Stimulated activated CD4-positive, alpha-beta T cell treated with anti-CD3 and anti-CD28 coated beads, Interleukin-2, amount 100 ng/mL, for 24 hours (primary cell): ENCODE measurements at places on chromosomes 16 and 17.

- no peak for DNase-seq
Measured at GRCh38 chr17:5344914-5345313, 62.8 kb downstream of the RABEP1 start.

DNA sequence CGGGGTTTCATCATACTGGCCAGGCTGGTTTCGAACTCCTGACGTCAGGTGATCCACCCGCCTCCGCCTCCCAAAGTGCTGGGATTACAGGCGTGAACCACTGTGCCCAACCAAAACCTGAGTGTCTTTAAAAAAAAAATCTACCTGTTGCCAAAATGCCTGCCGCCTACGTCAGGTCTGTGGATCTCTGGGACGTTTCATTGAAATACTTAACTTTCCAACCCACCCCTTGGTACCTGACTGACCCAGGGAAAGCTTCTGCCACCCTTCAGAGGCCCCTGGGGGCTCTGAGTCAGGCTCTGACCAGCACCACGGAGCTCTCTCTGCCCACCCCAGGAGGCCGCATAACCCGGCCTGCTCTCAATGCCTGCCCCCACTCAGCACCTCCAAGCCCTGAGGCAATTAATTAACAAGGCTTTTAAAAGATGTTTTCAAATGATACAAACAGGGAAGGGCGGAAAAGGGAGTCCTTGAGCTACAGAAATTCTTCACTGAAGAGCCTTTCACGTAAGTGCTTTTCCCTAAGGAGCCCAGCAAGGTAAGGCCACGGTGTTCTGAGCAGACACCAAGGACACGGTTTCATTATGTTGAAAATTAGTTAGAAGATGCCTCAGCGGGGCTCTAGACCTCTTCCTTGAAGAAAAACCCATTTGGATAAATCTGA, 29.3 kb upstream of the GSG1L start:
- DNase-seq, result no peak

GRCh38 chr16:53893731-53894435, 189.9 kb downstream of the FTO start:
- DNase-seq, result no peak

- DNase-seq, result no peak
Measured at GRCh38 chr16:353404-354290, 1.1 kb upstream of the AXIN1 start.

DNA sequence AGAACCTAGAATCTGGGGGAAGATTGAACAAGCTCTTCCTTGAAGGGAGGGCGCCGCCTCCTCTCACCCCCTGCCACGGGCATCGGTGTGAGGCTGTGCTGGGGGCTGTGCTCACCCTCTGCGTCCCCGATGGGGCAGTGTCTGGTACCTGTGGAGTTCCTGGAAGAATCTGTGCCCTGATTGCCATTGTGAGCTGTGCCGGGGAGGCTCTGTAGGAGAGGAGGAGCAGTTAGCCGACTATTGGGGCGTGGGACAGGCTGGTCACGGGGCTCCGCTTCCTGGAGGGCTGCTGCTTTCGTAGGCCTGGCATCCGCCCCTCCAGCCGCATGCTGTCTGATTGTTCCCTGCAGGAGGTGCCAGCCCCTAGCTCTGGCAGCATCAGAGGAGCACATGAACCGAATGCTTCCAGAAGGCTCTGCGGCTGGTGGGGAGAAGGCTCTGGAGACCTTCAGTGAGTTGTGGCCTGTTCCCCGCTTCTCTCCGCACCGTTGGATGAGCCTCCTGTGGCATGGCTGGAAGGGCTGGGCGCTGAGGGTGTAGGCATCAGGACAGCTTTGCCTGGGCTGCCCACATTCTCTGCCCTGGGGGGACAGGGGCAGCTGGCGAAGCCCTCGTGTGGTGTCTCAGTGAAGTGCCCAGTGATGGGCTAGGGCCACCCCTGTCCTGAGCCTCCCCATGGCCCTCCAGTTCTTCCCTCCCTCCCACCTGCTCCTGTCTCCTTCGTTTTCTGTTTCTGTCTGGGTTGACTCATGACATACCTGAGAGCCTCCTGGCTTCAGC, 86.9 kb downstream of the SEC14L1 start:
- DNase-seq, result no peak

GRCh38 chr17:74452033-74452840, 14.2 kb upstream of the CD300A start:
- no peak for DNase-seq

- no peak for DNase-seq
Measured at GRCh38 chr16:46886764-46887523, 2.8 kb downstream of the GPT2 start.

DNA sequence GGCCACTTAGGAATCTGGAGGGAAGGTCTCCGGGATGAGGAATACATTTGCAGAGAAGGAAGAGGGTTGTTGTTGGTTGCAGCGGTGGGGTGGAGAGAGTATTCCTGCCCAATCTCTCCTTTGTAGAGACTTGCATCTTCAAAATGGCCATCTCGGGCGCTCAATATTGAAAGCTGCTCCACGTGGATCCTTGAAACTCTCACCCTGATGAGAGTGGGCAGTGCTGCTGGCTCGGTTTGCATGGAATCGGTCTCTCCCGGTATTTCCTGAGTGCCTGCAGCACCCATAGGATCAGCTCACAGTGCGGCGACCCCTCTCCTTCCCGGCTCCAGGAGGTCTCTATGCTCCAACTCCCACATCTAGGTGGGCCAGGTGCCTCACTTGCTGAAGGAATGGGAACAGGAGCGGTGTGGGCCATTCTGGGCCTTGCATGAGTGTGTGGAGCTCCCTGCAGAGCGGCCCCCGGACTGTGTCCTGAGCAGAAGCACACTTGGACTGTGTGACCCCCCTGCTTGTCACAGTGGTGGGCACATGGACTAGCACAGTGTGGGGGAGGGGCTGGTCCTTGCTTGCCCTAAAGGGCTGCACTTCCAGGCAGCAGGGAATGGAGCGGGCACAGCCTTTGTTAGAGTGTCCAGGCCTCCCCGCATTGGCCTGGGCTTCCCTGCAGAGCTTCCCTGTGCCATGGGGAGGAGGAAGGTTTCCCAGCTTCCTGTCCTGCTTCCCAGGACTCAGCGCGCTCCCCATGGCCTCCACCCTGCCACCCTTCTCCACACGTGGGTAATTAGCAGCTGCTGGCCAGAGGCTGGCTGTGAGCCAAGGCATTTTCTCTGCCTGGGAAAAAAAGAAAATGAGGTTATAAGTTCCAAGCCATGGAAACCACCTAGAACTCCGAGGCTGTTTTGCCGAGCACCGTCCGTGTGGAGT, 139.3 kb downstream of the IRF8 start:
- DNase-seq, result no peak

DNA sequence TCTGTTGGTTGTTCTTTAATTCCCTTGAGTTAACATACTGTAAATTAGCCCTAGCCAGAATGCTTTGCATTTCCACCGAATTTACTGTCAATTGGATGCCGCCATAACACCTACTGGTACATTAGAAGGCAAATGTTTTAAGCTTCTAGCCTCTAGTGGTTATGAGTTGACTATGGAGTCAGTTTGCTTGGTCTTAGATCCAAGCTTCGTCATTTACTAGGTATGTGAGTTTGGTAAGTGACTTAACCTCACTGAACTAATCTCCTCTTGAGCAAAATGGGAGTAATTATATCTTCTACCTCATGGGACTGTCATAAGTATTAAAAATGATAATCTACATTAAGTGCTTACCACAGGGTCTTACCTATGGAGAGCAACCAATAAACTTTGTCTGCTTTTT, 20.4 kb upstream of the CDH11 start:
- DNase-seq, result no peak

GRCh38 chr16:79265196-79265595, 335.3 kb downstream of the MAF start:
- DNase-seq, result no peak

DNA sequence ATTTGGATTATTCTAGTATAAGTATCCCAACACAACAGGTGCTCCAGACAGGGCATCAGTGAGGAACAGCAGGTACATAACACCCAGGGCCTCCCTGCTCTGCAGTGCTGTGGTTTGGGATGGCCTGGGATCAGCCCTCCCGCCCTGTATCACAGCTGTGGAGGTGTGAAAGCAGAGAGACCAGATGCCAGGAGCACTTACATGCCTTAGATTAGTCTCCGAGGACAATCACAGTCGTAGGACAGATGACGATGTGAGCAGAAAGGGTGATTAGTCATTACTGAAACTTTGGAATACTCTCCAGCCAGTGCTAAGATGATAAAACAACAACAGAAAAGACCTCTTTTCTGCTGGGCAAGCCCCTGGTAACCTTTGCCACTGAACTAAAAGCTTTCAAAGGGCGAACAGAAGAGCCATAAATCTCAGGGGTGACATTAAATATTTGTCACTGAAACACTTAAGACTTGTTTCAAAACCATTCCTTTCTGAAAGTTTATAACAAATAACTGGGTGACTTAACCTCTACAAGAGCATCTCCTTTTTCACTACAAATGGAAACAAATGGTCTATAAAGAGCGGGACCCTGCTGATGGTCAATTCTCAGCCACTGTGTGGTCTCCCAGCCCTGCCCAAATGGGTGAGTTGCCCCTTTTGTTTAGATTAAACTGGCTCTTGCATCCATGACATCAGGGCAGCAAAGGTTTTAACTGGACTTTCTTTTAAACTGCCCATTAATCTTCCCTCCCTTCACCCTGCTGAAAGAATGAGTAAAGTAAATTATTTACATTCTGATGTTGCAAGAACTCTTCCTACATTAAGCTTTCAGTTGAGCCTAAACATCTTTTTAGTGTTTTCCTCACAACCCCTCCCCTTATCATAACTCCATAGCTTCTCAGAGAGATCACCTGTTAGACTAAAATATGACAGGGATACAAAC, 183.1 kb upstream of the COX10 start:
- no peak for DNase-seq

DNA sequence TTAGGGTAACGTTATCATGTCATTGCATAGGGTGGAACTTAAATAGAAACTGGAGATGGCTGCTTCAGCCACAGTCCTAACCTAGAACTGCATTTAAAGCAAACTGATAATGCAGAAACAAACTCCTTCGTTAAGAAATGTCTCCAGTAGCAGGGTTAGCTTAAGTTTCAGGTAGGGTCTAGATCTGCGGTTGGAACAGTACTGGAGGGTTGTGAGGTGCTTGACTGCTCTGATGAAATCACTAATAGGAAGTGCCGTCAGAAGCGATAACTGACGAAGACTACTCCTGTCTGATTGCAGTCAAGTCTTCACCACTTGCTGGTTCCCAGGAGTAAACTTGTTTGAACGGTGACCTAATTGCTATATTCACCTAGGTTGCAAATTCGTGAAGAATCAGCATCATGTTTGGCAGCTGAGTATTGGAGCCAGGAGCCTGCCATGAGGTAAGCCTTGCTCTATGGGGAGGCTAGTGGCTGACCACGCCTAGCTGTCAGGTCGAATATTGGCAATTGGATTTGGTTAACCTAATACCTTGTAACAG, 24.5 kb downstream of the TRPV2 start:
- no peak for DNase-seq

DNA sequence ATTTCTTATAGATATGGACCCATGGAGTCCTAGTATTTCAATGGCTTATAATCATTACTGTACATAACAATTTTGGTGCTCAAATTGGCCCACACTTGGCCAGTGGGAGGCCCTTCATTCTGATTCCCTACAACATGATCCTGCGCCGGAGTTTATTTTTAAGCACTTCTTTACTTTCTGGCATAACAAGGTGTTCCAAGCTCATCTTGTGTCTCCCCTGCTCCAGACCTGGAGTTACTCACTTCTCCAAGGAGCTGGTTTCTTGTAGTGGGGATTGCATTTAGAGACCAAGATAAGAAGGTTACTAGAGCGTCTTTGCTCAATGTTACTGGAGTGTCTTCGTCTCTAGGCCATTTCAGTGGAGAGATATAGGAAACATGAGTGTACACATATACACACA, 87.9 kb downstream of the MSI2 start:
- DNase-seq, result no peak

DNA sequence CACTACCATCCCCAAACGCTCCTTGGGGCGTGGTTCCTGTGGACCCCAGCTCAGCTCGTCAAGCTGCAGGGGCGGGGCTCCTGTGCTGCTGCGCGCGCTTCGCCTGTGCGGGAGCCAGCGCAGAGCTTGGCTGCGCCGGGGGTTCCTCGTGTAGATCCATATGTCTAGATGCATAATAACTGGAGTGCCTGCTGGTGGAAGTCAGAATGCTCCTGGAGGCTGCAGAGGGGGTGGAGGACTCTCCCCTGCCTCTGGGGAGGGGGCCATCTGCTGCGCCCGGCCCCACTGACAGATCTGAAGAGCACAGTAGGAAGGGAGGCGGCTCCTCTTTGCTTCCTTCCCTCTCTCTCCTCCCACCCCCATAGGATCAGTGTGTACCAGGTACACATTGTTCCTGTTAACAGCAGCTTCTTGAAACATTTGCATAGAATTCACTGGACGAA, 4.6 kb downstream of the RASD1 start:
- DNase-seq, result no peak

DNA sequence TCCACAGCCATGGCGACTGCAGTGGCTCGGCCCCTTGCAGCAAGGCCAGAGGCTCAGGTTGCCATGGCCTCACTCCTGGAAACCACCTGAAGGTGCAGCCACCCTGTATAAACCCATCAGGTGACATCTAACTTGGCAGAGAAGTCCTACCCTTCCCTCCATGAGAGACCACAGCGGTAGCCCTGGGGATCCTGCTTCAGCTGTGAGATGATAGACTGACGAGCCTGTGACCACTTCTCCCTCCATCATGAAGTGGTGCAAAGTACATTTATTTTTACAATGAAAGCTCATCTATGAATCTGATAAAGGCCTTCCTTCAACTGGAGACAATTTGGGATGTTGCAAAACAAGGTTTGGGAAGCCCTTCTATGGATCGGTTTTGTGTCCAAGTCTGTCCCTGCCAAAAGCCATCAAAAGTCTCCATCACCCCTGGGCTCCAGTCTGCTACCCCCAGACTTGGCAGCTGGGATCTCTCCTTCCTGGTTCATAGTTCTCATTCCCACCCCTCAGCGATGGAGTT, 1.8 kb downstream of the ZACN start:
- no peak for DNase-seq

DNA sequence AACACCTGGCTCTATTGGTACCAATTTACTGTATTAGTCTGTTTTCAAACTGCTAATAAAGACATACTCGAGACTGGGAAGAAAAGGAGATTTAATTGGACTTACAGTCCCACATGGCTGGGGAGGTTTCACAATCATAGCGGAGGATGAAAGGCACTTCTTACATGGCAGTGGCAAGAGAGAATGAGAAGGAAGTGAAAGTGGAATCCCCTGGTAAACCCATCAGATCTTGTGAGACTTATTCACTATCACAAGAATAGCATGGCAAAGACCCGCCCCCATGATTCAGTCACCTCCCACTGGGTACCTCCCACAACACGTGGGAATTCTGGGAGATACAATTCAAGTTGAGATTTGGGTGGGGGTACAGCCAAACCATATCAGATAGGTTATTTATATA, 22.6 kb upstream of the GOSR1 start:
- DNase-seq, result no peak

GRCh38 chr17:6101706-6102105, 31.5 kb downstream of the WSCD1 start:
- no peak for DNase-seq
